Left renal cortex interstitium (tissue), 4 donors: ENCODE measurements at places on chromosomes 13 and 19. TPM values are rescaled to one million over a fixed set of nuclear protein-coding genes. Genes with fewer than 3 reads are reported as not detected.

RASA3 gene
- 12.8 TPM for polyA plus RNA-seq

SPTBN4 gene
- 1.8 TPM for polyA plus RNA-seq

CERS1 gene
- polyA plus RNA-seq = 8.1 TPM

HIPK4 gene
- polyA plus RNA-seq = 0.14 TPM

PSG11 gene
- polyA plus RNA-seq = not detected

HCN2 gene
- 0.27 TPM for polyA plus RNA-seq

SPACA4 gene
- not detected for polyA plus RNA-seq

OR7A5 gene
- polyA plus RNA-seq = not detected

SOX1 gene
- not detected for polyA plus RNA-seq

ZNF285 gene
- polyA plus RNA-seq = 8.2 TPM

RANBP3 gene
- polyA plus RNA-seq = 73.1 TPM

TMPRSS9 gene
- 1.2 TPM for polyA plus RNA-seq

MIR17HG gene
- polyA plus RNA-seq = 3.4 TPM

MCF2L gene
- polyA plus RNA-seq = 45.1 TPM

PSG6 gene
- polyA plus RNA-seq = not detected

DNA sequence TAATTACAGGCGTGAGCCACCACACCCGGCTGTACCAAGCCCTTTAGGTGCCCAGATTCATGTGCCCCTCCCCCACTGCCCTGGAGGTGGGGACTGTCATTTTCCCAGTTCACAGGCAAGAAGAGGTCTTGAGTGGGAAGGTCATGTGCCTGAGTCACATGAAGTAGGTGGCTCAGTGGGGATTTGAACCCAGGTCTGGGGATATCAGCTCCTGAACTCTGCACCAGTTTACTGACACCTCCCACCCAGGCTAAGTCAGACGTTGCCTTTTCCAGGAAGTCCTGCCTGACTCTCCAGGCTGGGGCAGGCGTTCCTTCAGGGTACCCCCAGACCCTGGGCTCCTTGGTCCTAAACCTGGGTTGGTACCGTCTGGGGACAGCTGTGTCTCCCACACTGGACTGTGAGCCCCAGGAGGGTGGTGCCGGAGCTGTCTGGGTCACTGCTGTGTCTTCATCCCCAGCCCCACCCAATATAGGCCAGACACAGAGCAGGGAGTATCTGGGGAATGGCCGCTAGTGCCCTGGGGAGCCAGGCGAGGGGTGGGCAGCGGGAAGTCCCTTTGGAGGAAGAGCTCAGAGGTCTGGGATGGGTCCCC is 8.6 kb downstream of the VASP start:
- DNase-seq = no peak

DNA sequence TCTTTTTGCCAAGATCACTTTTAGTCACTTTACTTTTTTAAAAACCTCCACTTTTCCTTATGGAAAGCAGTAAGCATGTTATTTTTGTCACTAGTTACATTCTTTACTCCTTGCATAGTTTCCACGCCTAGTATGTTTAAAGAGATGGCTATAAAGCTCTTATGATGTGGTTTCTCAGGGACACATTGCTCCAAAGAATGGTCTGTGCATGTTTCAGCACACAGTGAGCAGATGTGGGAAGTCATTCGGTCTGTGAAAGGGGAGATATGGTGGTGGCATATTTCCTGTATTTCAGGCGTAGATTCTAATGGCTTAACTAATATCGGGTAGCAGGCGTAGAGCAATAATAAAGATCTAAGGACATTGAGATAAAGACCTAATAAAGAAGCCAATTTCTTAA is 180.7 kb downstream of the SLITRK6 start:
- DNase-seq = no peak

DNA sequence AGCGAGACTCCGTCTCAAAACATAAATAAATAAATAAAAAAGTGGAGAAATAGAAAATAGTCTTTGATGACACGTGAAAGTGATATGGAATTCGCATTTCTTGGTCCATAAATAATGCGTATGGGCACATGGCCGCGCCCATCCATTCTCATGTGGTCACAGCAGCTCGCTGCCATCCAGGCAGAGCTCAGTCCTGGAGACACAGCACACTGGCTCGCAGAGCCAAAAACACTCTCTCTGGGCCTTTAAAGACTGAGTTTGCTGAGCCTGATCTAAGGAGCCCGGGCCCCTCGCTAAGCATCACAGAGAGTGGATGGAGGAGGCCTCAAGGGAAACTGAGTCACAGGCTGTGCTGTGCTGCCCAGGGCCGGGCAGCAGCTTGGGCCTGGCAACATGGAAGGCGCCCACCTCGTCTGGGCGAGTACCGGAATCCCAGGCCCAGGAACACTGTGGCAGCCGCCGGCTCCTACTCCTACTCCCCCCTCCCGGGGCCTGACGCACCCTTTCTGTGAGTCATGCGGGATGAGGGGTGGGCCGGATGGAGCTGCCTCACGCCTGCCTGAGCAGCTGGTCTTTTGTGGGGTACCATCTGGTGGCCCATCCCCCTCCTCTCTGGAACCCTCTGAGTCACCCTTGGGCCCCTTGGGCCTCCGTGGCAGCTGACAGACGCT is 28.9 kb upstream of the CACTIN start:
- DNase-seq = no peak

- DNase-seq = no peak
Observed at GRCh38 chr19:44894946-44895345, 3.9 kb downstream of the TOMM40 start.

GRCh38 chr13:75839406-75839805 is 203.3 kb downstream of the LMO7 start:
- no peak for DNase-seq

- DNase-seq = no peak
Observed at GRCh38 chr13:98500963-98501421, 75.9 kb downstream of the STK24 start.

GRCh38 chr13:103607995-103608394 is 541.8 kb upstream of the SLC10A2 start:
- DNase-seq = no peak

DNA sequence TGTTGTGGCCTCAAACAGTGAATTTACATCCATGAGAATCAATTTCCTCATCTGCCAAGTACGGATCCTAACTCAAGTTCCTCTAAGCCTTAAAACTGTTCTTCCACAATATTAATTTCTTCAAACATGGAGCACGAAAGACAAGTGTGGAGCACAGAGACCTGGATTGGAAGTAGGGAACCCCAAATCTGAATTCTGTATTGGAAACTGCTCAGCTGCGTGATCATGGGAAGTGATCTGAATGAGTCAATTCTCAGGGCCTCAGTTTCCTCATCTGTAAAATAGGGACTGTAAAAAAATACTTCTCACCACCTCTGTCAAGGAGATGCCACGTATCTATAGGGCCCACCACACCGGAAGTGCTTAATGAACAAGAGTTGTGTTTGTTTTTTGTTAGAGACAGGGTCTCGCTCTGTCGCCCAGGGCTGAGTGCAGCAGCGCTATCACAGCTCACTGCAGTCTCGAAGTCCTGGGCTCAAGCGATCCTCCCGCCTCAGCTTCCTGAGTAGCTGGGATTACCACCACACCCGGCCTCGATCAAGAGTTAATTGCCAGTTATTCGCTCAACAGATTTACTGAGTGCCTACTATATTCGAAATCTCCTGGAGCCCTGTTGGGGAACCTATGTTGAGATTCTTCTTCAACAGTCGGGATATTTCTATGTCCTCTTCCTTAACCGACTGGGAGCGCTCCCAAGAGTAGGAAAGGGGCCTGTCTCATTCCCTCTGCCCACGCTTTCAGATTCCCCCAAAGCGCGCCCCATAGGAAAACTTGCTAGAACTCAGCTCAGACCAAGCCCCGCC is 1.6 kb downstream of the SERTAD3 start:
- DNase-seq = no peak

- DNase-seq = no peak
Observed at GRCh38 chr19:48443731-48444128, 2.1 kb upstream of the GRWD1 start.

- no peak for DNase-seq
Observed at GRCh38 chr19:46704379-46705076, 12.4 kb downstream of the PRKD2 start.

- DNase-seq = no peak
Observed at GRCh38 chr19:6402058-6402457, 9.1 kb upstream of the GTF2F1 start.

GRCh38 chr19:8965887-8966286 is 44.3 kb downstream of the MUC16 start:
- no peak for DNase-seq

- DNase-seq = no peak
Observed at GRCh38 chr13:48562296-48563066, 29.6 kb upstream of the RCBTB2 start.

- no peak for DNase-seq
Observed at GRCh38 chr19:50330365-50331078, 1.3 kb upstream of the KCNC3 start.

DNA sequence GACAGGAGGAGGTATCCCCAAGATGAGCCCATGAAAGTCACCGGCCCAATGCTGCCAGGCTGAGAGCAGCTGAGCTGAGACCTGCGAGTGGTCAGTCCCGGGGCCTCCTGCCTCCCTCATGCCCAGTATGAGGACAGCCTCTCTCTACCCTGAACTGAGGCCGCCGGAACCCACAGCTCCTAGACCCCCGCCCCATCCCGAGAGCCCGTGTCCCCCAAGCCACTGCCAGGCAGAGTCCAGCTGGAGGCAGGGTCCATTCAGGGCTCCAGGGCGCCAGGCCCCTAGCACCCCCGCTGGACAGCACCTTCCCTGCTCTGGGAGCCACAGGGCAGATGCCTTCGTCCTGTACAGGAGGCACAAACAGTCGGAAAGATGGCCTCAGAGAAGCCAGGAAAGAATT is 38.7 kb downstream of the MLLT1 start:
- DNase-seq = no peak

- no peak for DNase-seq
Observed at GRCh38 chr13:110403315-110403714, 96.2 kb downstream of the COL4A2 start.

DNA sequence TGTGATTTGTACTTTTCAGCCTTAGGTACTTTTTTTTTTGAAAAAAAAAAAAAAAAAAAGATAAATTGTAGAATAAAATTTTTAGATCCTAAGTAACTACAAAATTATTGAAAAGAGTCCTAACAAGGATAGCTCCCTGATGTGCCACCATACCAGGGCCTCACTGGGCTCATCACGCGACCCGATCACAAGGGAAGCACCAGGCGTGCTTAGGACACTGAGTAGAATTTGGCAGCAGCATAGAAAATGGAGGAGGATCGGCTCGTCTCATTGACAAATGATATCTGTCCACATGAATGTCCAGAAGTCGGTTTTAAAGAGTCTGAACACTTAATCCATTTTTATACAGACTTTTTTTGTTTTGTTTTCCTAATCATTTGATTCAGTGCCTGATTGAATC is 179.0 kb downstream of the STK24 start:
- DNase-seq = no peak

DNA sequence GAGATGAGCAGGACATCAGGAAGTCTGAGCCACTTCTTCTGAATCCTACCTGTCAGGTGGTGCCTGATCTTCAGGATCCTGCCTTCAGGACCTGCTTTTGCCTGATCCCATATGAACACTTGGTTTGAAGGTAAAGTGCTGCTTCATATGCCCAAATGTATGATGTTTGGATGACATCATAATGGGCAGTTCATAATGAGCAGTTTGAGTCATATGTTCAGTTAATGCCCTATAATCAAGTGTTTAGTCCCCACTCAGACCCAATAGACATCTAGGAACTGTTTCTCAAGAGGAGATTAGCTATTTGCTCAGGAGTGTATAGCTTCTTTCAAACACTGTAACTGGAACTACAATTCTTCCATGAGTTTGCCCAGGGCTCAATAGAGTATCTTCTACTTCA is 58.8 kb downstream of the POLR1D start:
- DNase-seq = no peak

DNA sequence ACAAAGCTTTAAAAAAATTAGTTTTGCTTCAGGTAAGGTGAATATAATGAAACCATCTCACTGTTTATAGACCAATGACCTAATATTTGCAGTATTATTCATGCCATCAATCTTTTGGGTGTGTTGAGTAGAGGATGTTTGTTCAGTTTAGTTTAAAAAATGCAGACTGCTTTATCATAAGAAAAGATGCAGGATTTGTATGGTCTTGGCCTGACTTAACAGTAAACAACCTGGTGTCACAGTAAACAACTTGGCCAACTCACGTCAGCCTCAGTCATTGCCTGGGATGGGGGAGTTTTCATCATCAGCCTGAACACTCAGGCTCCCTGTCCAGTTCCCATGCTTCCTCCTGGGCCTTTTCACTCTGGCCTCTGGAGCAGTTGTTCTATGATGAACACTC is 55.1 kb downstream of the LMO7 start:
- no peak for DNase-seq

DNA sequence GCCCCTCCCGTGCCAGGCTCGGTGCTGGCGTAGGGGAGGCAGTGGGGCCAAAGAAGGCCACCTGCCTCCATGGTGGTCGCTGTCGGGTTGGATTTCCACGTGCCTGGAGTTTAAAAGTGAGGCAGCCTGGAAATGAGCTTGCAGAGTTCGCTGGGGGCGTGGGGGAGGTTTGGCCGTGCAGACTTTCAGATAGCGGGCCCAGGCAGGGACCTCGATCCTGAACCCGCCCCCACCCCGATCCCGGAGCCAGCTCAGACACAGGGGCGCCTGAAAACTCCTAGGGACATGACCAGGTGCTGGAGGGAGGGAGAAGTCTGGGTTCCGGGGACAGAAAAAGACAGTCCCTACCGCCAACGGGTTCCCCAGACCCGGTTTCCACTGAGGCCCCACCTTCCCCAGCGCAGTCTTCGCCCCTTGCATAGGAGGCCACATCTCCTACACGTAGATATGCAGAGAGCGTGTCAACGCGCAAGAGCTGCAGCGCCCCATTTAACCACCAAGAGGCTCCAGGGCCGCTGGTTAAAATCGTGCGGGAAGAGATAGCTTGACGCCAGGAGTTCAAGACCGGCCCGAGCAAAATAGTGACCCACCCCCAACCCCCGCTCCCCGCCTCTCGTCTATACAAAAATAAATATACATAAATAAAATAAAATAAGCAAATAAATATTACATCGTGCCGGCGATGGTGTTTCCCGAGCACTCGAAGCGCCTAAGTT is 8.5 kb downstream of the CCDC8 start:
- DNase-seq = no peak

- DNase-seq = no peak
Observed at GRCh38 chr13:80830431-80830830, 489.5 kb upstream of the SPRY2 start.

- no peak for DNase-seq
Observed at GRCh38 chr13:25112695-25113255, 16.8 kb downstream of the PABPC3 start.
